Stimulated activated CD8-positive, alpha-beta memory T cell treated with anti-CD3 and anti-CD28 coated beads, Interleukin-15, amount 100 ng/mL, for 24 hours (primary cell): ENCODE measurements at places on chromosomes 11 and 22.

- DNase-seq = no peak
These were observed 898.3 kb downstream of the BRD1 start for GRCh38 chr22:48929276-48929790.

DNA sequence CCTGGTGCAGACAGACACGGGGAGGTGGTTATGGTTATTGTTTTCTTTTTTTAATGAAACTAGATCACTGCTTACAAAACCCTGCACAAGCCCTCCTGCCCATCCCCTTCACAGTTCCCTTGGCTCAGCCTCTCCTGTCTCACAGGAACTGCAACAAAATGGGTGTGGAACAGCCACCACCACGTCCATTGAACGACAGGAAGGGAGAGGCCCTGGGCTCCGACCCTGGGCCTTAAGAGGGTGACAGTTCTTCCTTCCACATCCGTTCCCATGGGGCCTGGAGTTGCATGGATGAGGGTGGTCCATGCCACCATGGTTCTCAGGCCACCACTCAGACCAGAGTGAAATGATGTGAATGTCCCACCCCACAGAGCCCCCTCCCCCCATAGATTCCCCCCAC lies 15.7 kb downstream of the PRPF19 start:
- no peak for DNase-seq

GRCh38 chr11:32255841-32256240 lies 165.0 kb downstream of the RCN1 start:
- no peak for DNase-seq

DNA sequence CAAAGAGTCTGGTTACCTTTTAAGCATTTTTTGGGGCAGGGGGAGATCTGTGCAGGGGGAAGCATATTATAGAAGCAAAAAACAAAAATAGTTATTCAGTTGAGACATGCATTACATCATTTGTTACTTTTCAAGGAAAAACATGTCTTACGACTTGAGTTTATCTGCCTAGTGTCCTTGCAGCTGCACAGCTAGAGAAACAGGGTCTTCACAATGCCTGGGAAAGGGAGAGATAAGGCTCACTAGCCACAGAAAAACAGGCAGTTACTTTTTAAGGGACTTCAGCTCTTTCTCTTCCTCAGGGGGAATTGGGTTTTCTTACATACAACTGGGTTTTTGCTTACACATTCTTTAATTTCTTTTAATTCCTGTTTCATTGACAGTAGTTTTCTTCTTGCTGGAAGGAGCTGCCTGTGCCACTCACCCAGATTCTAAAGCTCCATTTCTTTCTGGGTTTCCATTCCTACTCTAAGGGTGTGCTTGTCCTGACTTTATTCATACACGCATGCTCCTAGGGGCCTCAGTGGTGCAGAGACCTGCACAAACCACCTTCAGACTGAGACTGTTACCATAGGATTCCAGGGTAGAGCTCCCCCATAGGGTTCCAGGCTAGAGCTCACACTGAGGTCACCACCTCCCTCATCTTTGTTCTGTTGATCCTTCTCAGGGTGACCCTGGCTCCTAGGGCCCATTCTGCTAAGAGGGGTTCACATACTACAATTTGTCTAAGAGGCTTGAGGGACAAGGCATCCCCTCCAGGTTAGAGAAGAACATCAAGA lies 14.7 kb upstream of the UBQLNL start:
- no peak for DNase-seq

GRCh38 chr11:97607291-97608000 lies 1217.6 kb downstream of the JRKL start:
- DNase-seq = no peak

DNA sequence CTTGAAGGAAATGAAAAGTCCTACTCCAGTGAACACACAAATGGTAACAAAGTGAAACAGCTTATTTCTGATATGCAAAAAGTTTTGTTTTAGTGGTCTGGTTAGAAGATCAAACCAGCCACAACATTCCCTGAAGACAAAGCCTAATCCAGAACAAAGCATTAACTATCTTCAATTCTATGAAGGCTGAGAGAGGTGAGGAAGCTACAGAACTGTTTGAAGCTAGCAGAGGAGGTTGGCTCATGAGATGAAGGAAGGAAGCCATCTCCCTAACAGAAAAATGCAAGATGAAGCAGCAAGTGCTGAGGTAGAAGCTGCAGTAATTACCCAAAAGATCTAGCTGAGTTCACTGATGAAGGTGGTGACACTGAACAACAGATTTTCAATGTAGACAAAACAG lies 168.4 kb downstream of the IGLL1 start:
- DNase-seq = no peak

DNA sequence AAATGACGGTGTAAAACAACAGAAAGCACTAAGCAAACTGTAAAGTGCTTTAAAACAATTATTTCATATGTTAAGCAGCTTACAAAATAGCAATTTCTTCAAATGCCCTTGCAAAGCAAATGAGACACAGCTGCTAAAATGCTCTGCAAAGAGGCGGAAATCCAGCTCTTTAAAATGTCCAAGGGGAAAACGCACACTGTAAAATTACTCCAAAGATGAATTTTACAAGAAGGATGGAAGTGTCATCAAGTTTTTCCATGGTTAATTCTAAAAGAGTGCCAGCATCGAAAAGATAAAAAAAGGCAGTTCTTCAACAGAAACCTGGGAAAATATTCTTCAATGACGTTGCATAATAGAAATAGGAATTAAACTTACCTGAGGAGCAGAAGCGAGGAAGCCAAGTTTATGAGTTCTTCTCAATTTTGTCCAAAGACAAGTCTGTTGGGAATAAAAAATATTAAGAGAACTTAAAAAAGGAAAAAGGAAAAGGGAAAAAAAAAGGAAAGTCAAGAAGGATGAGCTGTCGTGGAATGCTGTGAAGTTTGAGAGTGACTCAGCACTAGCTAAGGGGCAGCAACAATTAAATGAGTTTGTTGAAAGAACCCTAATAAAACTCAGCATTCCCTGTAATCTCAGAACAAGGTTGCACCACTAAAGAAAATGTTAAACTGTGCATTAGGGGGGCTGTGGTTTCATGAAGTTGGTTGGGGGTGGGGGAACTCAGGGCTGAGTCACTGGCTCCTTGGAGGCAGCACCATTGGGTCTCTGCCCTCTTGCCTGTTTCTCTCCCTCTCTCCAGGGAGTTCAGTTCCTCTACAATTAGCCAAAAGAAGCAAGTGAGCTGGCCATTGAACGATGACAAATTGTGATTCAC lies 64.2 kb upstream of the BLID start:
- no peak for DNase-seq

DNA sequence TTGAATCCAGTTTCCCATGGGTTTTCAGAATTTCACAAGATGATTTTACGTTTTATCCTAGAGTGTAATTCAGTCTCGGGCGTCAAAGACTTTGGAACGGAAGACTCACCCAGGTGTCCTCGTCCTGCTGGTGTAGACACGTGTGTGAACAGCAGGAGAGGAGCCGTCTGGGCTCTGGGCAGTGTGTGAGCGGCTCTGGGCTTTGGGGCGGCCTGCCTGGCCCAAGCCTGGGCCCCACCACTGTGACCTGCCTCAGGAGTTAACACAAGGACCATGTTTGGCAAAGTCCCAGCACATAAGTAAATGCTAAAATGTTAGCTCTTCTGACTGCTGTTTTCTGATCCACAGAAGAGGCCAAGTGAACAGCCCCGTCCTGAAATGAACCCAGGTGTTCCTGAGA lies 1093.3 kb downstream of the BRD1 start:
- DNase-seq = no peak

DNA sequence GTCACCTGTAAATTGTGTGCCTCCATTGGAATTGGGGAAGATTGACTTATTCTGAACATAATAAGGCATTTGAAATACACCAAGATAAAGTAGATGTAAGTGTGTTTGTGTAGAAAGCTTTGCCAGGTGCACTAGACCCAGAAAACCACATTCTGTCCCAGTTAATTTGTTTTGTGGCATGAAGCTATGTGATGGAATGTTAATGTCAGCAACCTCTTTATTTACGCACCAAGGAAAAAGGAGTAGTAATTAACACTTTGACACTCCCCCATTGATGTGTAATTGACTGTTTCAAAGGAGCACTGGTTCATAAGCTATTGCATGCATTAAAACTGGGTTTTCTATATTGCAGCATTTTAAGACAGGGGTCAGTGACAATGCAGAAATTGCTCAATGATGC lies 14.3 kb downstream of the EIF3M start:
- DNase-seq = no peak

- no peak for DNase-seq
These were observed 26.9 kb upstream of the LDHA start for GRCh38 chr11:18367431-18367830.

DNA sequence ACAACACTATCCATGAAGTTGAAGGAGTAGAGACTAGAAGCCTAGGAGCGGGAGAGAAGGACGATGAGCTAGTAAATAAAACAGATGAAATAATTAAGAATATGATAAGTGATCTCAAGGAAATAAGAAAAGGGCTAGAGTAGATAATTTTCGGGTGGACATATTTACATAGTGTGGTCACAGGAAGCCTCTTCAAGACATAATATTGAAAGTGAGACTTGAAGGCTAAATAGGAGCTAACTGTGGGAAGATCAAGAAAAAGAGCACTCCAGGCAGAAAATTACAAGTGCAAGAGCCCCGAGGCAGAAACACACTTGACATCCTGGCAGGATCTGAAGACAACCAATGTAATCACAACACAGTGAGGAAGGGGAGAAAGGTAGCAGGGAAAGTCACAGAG lies 11.9 kb upstream of the PPFIBP2 start:
- DNase-seq = no peak

DNA sequence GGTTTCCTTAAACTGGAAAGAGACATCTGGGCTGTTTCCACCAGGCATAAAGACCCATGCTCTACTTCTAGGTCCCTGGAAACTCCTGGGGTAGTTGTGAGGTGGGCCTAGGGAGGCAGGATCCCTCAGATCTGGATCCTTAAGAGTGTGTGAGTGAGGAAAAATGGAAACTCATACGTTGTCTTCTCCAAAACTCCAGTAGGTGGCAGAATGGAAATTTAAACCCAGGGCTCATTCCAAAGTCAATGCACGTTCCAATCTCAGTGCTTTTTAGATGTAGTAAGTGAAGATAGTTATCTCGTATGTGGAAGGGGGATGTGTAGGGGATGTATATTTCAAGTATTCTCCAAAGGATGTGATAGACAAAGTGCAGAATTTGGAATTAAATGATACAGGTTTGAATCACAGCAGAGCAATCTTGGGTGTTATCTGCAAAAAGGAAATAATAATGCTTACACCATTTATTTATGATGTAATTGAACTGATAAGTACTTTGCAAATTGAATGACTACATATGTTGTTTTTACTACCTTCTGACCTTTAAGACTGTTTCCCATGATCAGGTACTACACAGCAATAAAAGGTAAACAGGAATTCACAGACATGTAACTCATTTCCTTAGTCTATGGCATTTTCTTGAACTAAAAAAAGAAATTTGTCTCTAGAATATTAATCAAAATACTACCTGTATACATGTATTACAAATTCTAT lies 13.1 kb upstream of the MMP1 start:
- DNase-seq = no peak

GRCh38 chr22:37563153-37564081 lies 3.1 kb downstream of the CDC42EP1 start:
- no peak for DNase-seq

DNA sequence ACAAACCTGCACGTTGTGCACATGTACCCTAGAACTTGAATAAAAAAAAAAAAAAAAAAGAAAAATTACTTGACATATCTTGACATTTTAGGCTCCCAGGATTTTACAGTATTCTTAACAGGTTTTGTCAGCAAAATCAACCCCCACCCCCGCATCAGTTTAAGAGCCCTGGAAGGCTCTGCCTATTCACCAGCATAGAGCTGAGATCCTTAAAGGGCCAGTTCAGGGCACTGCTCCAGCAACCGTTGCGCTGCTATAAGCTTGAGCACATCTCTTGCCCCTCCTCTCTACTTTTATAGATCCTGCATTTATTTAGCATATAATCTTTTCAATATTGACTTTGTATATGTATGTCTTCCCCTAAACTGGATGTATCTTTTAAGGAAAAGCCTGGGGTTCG lies 697 bp upstream of the PAFAH1B2 start:
- no peak for DNase-seq

- DNase-seq = no peak
These were observed 8.5 kb downstream of the SIDT2 start for GRCh38 chr11:117187007-117187406.

- no peak for DNase-seq
These were observed 254.6 kb upstream of the LRRC4C start for GRCh38 chr11:41714101-41714500.

DNA sequence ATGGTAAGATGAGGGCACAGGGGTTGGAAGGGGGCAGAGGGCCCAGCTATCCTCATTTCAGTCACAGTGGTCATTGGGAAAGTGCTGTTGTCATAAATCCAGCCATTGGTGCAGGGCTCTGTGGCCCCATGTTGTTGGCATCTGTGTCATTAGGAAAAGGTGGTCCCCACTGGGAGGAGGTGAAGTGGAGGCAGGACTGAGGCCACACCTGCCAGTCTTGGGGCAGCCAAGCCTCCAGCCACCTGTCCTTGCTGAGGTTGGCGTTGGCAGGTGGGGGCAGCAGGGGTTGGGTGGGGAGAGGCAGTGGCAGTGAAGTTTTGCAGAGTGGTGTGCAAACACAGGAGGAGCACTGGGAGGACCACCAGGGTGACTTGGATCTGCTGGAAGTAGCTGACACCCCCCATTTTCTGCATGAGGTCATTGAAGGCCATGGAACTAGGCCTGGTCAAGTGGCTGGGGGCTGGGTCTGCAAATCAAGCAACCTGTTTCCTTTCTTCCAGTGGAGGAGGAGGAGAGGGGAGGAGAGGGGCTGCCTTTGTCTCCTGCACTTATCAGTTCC lies 25.3 kb downstream of the SLC22A6 start:
- no peak for DNase-seq

DNA sequence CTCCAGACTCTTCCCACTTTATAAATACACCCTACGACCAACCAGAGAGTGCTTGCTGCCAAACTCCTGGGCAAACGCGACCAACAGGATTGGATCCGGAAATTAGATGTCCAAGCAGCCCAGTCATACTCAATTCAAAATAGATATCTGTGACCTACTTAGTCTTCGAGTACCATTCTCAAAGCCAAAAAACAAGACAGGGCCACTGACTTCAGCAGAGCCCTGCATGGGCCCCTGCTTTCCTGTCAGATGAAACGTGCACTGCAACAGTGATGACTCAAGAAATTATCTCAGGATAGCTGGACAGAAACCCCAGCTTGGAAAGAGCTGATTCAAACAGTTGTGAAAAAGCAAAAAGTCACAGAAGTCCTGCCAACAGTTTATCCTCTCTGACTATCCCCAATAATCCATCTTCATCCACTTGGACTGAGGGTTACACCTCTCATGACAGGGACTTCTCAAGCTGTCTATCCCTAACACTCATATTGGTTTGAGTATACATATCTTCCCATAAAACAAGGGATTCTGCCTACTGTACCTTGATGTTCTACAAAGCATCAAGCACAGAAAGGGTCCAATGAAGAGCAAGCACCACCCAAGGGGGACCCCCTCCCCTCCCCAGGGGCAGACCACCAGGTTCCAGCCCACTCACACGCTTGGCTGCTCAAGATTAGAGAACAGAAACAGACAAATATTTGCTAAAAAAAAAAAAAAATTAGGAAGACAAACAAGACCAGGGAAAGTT lies 17.4 kb downstream of the SMCO4 start:
- no peak for DNase-seq

GRCh38 chr22:45531441-45532234 lies 29.0 kb downstream of the FBLN1 start:
- DNase-seq = no peak
